Activated T-helper 17 cell treated with anti-CD3 and anti-CD28 coated beads, Interleukin-2, amount 50 U/mL, for 72 hours (primary cell): ENCODE measurements at places on chromosomes 4 and X. TPM values are rescaled to one million over a fixed set of nuclear protein-coding genes. Genes with fewer than 3 reads are reported as not detected.

GRCh38 chrX:41705680-41706374 lies 17.1 kb downstream of the GPR34 start:
- no peak for ATAC-seq

- ATAC-seq = peak; percentile 73
These were observed 5.0 kb upstream of the TSPAN5 start for GRCh38 chr4:98663226-98664006.

DNA sequence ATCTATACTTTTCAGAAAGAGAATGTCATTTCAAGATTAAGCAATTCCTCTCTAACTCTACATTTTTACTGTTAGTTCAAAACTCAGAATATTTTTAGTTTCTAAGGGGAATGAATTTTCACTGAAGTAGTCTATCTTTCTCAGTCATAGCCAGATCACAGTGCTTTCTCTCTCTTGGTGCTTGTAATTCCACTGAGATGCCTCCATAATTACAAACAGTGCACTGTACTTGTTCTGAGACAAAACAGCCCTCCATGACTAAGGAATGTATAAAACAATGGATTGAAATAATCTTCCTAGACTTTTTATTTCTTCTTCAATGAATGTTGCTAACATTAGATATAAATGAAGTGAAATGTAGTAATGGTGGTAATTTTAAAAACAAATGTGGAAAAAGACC lies 603.2 kb upstream of the FAM241A start:
- ATAC-seq = no peak

DNA sequence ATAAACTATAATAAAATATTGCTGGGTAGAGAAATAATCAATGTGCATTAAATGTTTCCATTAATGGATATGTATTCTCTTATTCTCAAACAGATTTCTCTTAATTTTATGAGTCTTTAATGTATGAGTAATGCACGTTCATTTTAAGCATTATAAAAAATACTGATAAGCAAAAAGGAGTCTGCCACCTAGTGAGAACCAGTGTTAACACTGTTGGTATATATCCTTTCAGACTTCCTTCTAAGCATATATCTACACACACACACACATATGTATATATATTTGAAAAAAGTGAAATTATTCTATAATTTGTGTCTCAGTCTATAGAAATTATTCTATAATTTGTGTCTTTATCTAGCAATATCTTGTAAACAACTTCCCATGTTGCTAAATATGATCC lies 49.9 kb upstream of the MTMR1 start:
- ATAC-seq = no peak

DNA sequence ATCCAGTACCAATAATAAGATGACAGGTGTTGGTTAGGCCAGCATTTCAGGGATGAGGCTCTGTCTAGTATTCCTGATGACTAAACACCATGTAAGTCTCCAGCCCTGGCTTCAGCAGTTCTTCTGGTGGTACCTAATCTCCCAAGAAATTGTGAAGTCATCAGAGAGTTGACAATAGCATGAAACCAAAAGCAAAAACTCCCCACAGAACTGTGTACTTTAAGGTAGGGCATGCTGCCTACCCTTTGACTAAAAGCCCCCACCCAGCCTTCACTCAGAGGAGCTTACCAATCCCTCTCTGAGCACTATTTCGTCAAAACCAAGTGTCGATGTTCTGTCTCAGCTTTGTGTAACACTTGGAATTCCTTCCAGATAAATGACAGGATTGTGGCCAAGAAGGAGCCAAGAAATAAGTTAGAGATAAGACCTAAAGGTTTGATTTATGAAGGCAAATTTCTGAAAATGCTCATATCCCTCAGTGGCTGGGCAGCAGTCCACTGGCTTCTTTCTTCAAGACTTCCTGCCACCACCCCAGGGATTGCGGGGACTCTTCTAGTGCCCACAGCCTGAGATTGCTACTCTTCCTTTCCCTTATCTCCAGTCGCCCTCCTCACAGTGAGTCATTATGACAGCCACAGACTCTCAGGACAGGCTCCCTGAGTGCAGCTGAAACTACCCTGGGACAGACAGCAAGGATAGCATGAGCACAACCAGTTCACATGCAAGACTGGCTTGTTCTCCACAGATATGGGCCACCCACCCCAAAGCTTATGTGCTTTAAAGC lies 67.3 kb upstream of the LHFPL1 start:
- ATAC-seq = no peak

DNA sequence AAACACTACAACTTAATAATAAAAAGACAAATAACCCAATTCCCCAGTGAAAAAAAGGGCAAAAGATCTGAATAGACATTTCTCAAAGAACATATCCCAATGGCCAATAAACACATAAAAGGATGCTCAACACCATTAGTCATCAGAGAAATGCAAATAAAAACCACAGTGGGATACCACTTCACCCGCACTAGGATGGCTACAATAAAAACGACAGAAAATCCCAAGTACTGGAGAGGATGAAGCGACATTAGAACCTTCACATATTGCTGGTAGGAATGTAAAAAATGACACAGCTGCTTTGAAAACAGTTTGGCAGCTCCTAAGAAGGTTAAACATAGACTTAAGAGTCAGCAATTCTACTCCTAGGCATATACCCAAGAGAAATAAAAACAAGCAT lies 140.6 kb upstream of the ARX start:
- no peak for ATAC-seq

- ATAC-seq = no peak
These were observed 132.4 kb upstream of the TET2 start for GRCh38 chr4:105014234-105014633.

GRCh38 chr4:155819066-155819465 lies 47.0 kb downstream of the ASIC5 start:
- no peak for ATAC-seq

GRCh38 chr4:79915246-79915645 lies 157.8 kb downstream of the ANTXR2 start:
- ATAC-seq = no peak

DNA sequence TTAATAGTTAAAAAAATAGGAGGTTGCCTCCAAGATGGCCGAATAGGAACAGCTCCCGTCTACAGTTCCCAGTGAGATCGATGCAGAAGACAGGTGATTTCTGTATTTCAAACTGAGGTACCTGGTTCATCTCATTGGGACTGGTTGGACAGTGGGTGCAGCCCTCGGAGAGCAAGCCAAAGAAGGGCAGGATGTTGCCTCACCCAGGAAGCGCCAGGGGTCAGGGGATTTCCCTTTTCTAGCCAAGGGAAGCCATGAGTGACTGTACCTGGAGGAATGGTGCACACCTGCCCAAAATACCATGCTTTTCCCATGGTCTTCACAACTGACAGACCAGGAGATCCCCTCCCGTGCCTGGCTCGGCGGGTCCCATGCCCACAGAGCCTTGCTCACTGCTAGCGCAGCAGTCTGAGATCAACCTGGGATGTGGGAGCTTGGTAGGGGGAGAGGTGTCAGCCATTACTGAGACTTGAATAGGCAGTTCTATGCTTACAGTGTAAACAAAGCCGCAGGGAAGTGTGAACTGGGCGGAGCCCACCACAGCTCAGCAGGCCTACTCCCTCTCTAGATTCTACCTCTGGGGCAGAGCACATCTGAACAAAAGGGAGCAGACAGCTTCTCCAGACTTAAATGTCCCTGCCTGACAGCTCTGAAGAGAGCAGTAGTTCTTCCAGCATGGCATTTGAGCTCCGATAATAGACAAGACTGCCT lies 47.5 kb downstream of the PPA2 start:
- ATAC-seq = peak; percentile 42

DNA sequence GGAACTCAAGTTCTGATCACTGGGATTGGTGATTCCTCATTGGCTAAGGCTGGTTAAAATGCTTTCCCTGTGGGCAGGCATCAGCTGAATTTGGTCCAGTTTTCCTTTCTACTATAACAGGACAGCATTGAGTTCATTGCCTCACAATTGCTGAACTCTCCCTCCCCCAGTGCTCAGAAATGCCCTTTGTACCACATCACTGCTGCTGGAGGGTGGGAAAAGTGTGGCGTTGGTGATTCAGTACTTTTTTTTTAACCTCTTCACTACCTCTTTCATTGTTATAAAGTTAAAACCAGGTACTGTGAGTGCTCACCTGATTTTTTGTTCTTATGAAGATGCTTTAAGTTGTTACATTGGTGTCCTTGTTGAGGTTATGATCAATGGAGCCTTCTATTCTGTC lies 69.3 kb upstream of the IL2 start:
- ATAC-seq = no peak

DNA sequence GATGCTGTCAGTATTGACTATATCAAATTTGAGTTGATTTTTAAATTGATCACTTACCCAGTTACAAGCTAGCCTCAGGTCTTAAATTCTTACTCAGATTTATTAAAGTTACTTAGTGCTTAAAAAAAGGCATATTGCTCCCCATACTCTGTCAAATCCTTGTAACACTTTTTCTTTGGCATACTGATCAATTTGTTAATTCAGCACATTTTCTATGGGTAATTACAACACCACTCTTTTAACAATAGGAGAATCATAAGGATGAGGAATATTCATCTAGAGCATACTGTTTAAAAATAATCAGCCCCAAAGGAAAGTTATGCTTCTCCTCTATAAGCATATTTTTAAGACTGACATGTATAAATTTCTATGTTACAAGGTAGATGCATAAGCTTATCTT lies 482.5 kb downstream of the PABPC4L start:
- ATAC-seq = no peak

- no peak for ATAC-seq
These were observed 125.8 kb downstream of the SMIM20 start for GRCh38 chr4:26039639-26040359.

DNA sequence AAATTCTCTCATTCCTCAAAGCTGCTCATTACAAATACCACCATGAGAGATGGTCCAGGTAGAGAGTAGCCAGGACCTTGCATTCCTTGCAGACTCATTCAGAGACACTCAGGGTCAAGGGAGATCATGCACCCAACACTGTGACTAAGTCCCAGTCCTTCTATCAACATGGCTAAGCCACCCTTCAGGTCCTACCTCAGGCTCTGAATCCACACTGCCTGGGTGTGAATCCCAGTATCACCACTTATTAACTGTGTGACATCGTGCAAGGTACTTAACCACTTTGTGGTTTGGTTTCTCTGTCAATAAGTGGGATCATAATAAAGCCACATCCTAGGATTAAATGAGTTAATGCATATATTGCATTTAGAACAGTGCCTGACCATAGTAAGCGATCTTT lies 124.1 kb upstream of the NEIL3 start:
- ATAC-seq = no peak

- peak; percentile 70 for ATAC-seq
These were observed 26.7 kb upstream of the C1QTNF7 start for GRCh38 chr4:15400981-15401671.

GRCh38 chrX:3788494-3789233 lies 75.2 kb upstream of the PRKX start:
- no peak for ATAC-seq

DNA sequence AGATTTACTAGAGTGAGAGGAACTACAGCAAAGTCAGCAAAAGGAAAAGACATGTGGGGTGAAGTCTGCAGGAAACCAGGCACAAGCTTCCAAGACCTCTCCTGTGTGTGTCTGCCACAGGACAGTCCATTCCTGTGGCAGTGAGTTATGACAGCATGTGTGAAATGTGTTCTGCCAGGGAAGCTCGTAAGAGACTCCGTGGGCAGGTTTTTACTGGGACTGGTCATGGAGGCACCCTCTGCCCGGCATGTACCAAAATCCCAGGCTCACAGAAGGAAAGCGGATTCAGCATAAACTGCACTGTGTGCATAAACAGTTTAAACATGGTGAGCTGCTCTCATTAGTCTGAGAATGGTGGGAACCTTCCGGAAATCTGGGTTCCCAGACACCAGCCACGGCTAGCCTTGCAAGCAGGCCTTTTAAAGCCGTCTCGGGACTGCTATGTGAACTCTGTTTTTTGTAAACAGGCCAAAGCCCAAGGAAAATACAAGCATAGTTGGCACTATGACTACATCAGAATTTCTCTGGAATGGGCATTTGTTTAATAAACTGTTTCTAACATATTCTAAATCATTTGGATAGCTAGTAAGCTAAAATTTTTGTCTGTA lies 288.5 kb downstream of the TENM3 start:
- no peak for ATAC-seq

GRCh38 chr4:37359261-37359660 lies 114.7 kb downstream of the NWD2 start:
- no peak for ATAC-seq

GRCh38 chrX:10395179-10395578 lies 225.2 kb downstream of the MID1 start:
- no peak for ATAC-seq

- no peak for ATAC-seq
These were observed 1083.5 kb upstream of the GRID2 start for GRCh38 chr4:91220315-91220714.

- ATAC-seq = no peak
These were observed 26.5 kb downstream of the RASSF6 start for GRCh38 chr4:73593631-73594241.

DNA sequence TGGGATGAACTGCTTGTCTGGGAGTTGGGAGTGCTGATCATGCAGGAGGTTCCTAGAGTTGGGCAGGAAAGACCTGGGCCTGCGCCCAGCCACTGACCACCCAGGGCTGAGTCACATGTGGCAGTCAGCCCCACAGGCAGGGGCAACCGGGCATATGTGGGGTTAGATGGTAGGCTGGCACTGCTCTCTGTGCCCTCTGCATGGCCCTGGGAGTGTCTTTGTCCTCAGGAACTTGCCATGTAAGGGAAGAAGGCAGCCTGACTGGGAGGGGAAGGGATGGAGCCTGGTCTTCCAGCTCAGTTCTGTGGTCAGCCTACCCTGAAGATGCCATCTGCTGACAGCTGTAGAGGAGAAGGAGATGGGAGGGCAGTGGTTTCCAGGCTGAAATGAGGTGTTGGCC lies 70.2 kb upstream of the EFNB1 start:
- ATAC-seq = no peak

DNA sequence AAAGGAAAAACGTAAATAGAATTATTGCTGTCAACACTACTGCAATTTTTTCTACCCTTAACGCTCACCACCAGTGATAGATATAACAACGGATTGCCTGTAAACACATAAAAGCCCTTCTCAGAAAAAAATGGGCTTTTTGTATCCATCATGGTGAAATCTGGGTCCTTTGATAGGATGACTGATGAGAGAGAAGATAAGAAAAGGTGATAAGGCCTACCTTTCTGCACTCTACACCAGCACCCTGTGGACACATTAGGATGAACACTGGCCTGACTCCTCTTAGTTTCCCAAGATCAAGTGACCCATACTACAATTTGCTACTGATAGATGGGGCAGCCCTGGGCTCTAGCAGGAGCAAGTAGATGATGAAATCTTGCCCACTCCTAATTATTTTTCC lies 112.3 kb upstream of the RAP2C start:
- ATAC-seq = no peak

Gene SCRG1
- total RNA-seq = not detected

Gene PRR32
- not detected for total RNA-seq

Gene CRMP1
- not detected for total RNA-seq

Gene ZNF275
- 16.6 TPM for total RNA-seq

Gene RELL1
- total RNA-seq = 15.5 TPM

Gene OCIAD1
- 100 TPM for total RNA-seq

Gene TMSB15A
- total RNA-seq = 0.39 TPM

Gene XG
- not detected for total RNA-seq

Gene WFS1
- 2.6 TPM for total RNA-seq

Gene NALF2
- total RNA-seq = 0.32 TPM
